ENCODE measurements at places on chromosomes 5 and 9. TPM values are rescaled to one million over a fixed set of nuclear protein-coding genes. Genes with fewer than 3 reads are reported as not detected.

- no peak overlapping the region for H3K4me3 ChIP-seq
- H3K27me3 ChIP-seq = no peaks in the 10 kb centered on the region
- no peak for DNase-seq
- H3K27ac ChIP-seq = no peak overlapping the region
Measured at GRCh38 chr9:109252291-109252690, 68.6 kb downstream of the EPB41L4B start.

DNA sequence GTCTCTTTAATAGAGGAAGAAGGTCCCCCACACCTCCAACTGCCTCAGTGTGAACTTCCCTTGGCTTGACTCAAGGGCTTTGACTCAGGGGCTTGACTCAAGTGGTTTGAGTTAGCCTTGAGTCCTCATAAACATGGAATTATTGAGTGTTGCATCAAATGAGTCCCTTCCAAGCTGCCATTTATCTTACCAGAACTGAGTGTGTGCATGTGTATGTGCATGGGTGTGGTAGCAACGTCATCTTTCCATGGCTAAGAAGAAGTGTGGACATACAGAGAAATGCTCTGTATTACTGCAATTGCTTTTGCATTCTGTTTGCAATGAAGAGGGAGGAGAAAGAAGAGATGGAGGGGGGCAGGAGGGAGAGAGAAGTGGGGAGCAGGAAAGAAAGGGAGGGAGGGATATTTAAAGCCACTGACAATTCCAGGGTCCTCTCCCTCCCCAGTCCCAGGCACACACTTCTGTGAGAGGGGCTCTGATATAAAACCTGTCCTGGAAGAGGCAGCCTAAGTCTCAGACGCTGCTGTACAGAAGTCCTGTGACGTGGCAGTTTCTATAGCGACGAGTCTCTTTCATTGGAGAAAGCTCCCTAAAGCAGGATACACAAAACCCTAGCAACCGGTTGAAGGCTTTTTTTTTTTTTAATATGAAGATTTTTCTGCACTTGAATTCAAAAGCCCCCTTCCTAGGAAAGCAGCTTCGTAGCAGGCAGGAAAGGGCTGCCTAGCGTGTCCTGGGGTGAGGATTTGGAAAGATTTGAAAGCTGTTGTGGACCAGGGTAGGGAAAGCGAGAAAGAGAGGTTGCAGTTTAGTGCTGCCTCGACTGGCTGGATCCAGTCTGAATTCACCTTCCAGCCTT lies 93.3 kb upstream of the MAP1B start:
- no peak for DNase-seq
- peaks cover 6% of the 10 kb centered on the region for H3K4me1 ChIP-seq
- H3K36me3 ChIP-seq = no peaks in the 10 kb centered on the region
- H3K4me3 ChIP-seq = no peak overlapping the region
- no peak overlapping the region for H3K27ac ChIP-seq

- H3K4me3 ChIP-seq = 0 out of 2 replicates have a peak overlapping the region, but pooled peaks have one; percentile 15
- no peak for DNase-seq
- H3K27ac ChIP-seq = no peak overlapping the region
- peaks cover 7% of the 10 kb centered on the region for H3K4me1 ChIP-seq
- H3K27me3 ChIP-seq = no peaks in the 10 kb centered on the region
- H3K36me3 ChIP-seq = no peaks in the 10 kb centered on the region
Measured at GRCh38 chr5:160198146-160198545, 31.2 kb upstream of the FABP6 start.

GRCh38 chr9:122383992-122384461 lies 13.2 kb downstream of the PTGS1 start:
- no peak for DNase-seq
- H3K4me3 ChIP-seq = no peak overlapping the region
- no peaks in the 10 kb centered on the region for H3K36me3 ChIP-seq
- peaks cover 6% of the 10 kb centered on the region for H3K4me1 ChIP-seq

GRCh38 chr9:6788162-6789016 lies 30.6 kb downstream of the KDM4C start:
- H3K27ac ChIP-seq = no peak overlapping the region
- H3K4me3 ChIP-seq = no peak overlapping the region
- no peaks in the 10 kb centered on the region for H3K36me3 ChIP-seq
- H3K4me1 ChIP-seq = no peaks in the 10 kb centered on the region
- DNase-seq = no peak
- H3K27me3 ChIP-seq = no peaks in the 10 kb centered on the region

- H3K4me1 ChIP-seq = peaks cover 43% of the 10 kb centered on the region
- no peak overlapping the region for H3K4me3 ChIP-seq
- no peak for DNase-seq
Measured at GRCh38 chr5:74122175-74122574, 496.2 kb downstream of the ARHGEF28 start.

DNA sequence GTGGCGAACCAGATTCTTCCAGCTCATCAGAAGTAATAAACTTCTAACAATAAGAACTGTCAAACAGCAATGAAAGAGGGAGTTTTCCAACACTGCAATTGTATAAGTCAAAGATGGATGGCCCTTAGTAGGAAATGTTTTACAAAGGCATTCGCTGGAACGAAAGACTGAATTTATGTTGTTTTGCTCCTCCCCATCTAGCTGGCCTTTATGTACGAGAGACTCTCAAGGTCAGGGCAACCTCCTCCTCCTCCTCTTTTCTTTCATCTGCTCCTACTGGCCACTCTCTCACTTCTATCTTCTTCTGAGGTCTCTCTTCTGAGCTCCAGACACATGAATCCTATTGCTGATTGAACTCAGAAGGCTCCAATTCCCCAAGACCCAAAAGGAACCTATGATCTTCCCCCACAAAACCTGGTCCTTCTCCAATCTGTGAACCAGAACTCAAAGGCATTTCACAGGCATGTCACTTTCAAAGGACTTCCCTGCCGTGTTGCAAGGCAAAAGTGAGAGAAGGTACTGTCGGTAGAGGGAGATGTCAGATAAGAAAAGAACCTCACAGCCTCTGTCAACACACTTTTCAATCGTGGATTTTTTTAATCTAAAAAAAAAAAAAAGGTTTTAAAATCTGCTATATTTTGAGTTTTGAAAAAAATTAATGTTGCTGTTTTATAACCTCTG lies 28.5 kb upstream of the PUM3 start:
- H3K4me1 ChIP-seq = no peaks in the 10 kb centered on the region
- DNase-seq = peak; percentile 8
- H3K27me3 ChIP-seq = 0 out of 2 replicates have a peak, but pooled peaks cover 8% of the 10 kb centered on the region
- H3K4me3 ChIP-seq = no peak overlapping the region

HSPB3 gene
- 0.51 TPM for total RNA-seq

FCHO2 gene
- total RNA-seq = 11.1 TPM
